Non-pigmented ciliary epithelial cell (primary cell): ENCODE measurements at places on chromosomes 7 and 10.

GRCh38 chr7:19401461-19401860 is 256.2 kb upstream of the FERD3L start:
- DNase-seq = no peak

- DNase-seq = no peak
These were observed 24.8 kb upstream of the FIS1 start for GRCh38 chr7:101269664-101270063.

DNA sequence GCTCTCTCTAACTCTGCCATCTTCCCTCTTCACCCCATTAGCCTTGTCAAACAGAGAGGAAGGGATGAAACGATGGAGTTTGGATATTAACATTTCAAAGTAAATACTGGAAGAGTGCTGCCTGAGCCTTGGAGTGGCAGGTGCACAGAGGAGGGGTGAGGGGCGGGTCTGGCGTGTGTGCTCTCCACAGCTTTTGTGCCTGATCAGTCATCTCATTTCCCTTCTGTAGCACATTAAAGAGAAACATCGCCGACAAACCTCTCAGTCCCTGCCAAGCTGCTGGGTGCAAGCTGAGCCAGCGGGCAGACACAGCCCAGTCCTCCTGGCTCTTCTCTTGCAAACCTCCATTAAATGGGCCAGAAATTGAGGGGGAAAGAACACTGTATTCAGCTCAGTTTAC is 76.2 kb downstream of the SLIT1 start:
- DNase-seq = no peak

DNA sequence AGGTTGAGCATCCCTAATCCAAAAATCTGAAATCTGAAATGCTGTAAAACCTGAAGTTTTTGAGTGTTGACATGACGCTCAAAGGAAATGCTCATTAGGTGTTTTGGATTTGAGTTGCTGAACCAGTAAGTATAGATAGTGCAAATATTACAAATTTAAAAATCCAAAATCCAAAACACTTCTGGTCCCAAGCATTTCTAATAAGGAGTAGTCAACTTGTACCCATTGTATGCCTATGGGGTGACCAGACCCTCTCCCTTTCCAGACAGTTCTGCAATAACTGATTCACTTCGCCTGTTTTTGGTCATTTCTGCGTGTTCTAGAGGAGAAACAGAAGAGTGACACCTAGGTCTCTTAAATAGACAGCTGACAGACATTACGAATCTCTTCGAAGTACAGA is 90.3 kb downstream of the MMRN2 start:
- no peak for DNase-seq

DNA sequence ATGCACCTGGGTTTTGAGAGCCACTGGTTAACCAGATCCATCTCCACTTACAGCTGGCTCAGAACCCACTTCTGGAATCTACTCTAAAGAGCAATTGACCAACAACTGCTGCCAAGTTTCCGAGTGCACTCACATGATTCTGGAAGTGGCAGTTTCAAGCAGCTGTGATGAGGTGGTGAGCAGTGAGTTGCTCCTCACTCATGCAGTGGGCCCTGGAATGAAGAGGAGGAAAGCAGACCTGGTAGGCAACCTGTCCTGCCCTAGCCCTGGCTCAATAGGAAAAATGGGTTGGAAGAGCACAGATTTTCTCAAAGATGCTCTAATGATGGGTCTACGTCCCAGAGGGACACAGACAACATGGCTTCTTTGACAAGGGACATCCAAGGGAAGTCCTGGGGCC is 70.7 kb upstream of the NPY start:
- DNase-seq = no peak

DNA sequence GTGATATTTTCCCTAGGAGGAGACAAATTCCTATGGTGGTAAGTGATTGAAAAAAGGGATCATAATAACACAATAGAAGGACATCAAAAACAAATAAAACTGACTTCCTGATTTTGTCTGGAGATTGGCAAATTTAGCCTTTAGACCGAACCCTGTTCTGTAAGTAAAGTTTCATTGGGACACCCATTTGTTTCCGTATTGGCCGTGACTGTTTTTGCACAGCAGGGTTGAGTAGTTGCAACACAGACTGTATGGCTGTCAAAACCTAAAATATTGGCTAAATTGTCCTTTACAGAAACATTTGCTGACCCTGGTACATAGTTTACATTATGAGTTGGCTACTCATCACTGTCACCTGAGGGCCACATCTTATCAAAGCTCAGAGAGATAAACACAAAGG is 168.6 kb downstream of the PRKCQ start:
- no peak for DNase-seq
